Stimulated activated CD4-positive, alpha-beta T cell treated with anti-CD3 and anti-CD28 coated beads, Interleukin-12 subunit alpha, Interleukin-12 subunit beta, amount 100 ng/mL, for 24 hours (primary cell): ENCODE measurements at places on chromosomes 2 and 18.

- DNase-seq = no peak
Observed at GRCh38 chr2:96547731-96548171, 11.2 kb downstream of the ARID5A start.

DNA sequence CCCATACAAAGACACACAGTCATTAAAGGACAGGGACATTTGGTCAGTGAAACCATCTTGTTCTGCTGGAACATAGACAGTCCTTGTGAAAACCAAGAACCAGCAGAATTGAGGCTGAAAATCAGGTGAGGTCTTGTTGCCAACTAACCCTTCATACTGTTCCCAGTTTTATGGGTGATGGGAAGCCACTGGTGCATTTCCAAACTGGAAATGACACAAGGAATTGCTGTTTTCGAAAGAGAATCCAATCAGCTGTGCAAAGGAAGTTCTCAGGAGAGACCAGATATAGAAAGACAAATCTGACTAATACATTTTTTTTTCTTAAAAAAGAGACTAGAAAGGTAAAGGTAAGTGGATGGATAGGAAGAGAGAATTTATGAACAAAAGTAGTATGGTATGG lies 948.2 kb downstream of the TSN start:
- no peak for DNase-seq

GRCh38 chr2:46985512-46985911 lies 69.9 kb upstream of the MCFD2 start:
- DNase-seq = no peak

DNA sequence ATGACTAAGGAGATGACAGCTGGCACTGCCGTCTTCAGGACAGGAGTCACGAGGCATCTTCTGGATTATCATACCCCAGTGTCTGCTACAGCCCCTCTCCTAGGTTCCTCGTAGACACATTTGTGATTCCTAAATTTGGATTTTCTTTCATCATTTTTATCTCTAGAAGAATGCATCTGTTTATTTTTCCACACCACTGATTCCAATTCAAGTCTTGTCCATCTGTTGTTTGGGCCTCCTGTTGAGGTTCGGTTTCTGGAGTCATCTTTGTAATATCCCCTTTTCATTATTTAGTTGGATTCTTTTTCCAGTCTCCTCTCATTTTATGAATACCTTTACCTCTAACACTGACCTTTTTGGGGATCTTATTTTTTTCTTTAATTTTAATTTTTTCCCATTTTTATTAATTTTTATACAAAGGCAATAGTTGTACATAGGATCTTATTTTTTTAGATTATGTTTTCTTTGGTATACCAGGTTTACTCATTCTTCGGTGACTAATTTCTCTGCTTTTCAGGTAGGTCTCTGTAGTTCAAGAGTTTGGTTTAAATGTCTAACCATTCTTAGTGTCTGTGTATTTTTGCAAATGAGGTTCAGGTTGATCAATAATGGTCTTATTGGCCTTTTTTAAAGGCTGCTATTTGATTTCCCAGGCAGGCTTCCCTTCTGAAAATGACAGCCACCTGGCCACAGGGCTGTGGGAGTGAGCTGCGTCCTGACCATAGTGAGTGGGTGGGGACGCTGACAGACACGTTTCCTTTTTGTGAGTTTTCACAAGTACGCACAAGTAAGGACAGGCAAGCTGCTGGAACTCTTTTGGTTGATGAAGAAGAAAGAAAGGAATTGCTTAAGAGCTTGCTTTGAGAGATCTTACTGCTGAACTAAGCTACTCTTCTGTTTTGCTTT lies 34.5 kb downstream of the FARP2 start:
- DNase-seq = no peak

- DNase-seq = no peak
Observed at GRCh38 chr2:133025004-133025403, 355.0 kb upstream of the LYPD1 start.

- DNase-seq = no peak
Observed at GRCh38 chr2:51791496-51791895, 759.6 kb upstream of the NRXN1 start.

DNA sequence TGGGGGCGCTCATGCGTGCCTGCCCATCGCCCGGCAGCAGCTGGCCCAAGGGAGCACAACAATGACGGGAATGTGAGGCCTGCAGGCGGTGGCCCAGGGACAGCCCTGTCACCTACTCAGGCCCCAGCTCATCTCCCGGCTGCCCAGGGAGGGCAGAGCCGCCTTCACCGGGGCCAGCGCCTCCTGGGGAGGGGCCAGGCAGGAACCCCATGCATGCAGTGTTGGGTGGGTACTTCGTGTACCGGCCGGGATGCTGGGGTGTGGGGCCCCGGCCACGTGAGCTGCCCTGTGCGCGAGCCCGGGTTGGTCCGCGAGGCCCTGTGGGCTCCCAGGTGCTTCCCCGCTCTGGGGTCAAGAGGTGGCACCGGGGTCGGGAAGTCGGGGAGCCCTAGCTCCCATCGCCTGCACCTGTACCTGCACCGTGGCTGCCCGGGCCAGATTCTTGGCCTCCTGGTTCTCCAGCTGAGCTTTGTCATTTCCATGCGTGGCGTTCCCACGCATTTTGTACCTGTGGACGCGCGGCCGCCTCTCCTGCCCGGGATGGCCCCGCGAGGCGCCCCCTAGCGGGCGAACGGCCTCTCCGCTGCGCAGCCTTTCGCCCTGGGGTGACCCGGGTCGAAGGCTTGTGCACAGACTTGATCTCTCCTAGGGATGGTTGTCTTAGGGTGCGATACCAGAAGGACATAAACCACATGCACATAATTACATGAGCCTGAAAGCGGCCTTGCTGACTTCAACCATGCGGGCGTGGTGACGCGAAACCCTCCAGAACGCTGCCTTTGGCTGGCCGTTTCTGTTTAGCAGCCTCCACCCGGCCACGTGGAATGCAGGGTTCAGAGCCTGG lies 950 bp downstream of the KLHL30 start:
- DNase-seq = no peak
